NB4 (cell line): ENCODE measurements at places on chromosomes 3 and 15.

DNA sequence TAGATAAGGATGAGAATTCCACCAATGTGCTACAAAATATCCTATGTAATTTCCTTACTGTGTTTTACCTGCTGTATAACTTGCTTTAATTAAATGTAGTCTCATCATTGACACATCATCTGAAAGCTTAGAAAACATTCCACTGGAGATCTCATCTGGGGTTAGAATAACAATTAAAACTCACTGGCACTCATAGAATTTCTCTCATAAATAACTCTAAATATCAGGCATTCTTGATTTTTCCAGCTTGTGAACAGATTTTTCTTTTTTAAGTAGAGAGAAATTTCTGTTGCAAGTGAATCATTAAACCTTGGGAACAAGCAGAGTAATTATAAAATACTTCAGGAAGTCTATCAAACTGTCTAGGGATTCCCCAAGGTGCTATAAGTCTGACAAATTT lies 843.8 kb downstream of the NAALADL2 start:
- DNase-seq, result no peak

GRCh38 chr3:134992180-134992579 lies 197.1 kb downstream of the EPHB1 start:
- DNase-seq, result no peak

DNA sequence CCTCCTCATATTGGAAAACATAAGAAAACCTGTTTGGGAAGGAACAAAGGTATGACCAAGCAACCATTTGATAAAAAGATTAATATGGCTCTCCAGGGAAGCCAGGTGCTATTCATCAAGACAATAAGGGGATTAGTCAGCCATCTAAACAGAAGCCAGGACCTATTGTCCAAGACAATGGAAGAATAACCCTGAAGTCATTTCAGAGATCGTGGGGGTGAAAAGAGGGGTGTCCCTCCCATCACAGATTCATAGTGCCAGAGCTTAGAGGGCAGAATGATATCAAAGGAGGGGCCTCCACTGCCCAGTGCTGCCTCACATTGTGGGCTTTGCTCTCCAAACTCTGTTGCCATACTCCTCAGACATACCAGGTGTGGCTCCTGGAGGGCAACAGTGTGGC lies 73.5 kb downstream of the DAPK2 start:
- DNase-seq, result no peak

DNA sequence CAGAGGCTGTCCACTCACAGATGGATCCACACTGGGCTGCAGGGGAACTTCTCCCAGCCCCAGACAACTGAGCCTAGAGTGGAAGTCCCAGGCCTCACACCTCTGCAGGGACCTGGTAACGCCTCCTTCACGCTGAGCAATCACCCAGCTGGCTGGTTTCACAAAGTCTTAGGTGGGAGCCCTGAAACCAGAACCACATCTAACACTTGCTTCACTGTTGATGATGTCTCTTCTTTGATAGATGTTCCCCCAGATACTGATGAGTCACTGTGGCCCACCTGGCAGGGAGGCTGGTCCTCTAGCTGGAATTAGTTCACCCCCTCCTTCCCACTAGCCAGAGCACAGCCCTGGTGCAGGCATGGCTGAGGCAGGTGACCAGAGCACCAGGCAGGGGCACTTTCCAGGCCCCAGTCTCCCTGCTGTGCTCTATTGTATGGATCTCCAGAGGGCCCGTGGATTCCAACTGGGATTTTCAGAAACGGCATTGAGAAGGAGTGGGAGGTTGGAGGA lies 33.5 kb downstream of the MYL3 start:
- no peak for DNase-seq

GRCh38 chr3:52432691-52433141 lies 12.2 kb downstream of the SEMA3G start:
- DNase-seq, result no peak

GRCh38 chr3:50623840-50624474 lies 7.0 kb downstream of the MAPKAPK3 start:
- no peak for DNase-seq

GRCh38 chr3:154095832-154096421 lies 25.3 kb upstream of the ARHGEF26 start:
- peak; percentile 11 for DNase-seq

DNA sequence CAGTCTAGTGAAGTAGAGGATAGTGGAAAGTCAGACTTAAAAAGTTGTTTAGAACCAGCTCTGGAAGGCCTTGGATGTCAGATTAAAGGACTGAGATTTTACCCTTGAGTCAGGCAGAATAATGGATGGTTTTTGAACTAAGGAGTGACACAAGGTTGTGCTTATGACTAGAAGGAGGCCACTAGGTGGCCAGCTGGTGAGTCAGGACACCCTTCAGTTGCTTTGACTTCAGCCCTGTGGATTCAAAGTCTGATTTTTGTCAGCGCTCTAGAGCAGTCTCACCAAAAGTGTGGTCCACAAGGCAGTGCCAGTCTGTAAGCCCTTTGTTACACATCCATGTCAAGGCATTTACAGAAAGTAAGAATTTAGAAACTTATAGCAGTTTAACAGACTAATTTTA lies 3.8 kb upstream of the GABPB1 start:
- DNase-seq, result peak; percentile 71
